ENCODE measurements at places on chromosomes 2 and 18. TPM values are rescaled to one million over a fixed set of nuclear protein-coding genes. Genes with fewer than 3 reads are reported as not detected.

- H3K27ac ChIP-seq, result no peak overlapping the region
- peaks cover 28% of the 10 kb centered on the region for H3K4me1 ChIP-seq
- no peaks in the 10 kb centered on the region for H3K27me3 ChIP-seq
Measured at GRCh38 chr2:128364441-128364911, 45.8 kb upstream of the HS6ST1 start.

Gene RETSAT
- polyA plus RNA-seq, result 49.7 TPM

GRCh38 chr2:202148515-202149154, 75.6 kb downstream of the KIAA2012 start:
- no peaks in the 10 kb centered on the region for H3K36me3 ChIP-seq
- no peaks in the 10 kb centered on the region for H3K27me3 ChIP-seq
- no peak for DNase-seq
- no peak overlapping the region for H3K27ac ChIP-seq
- no peak overlapping the region for H3K4me3 ChIP-seq

DNA sequence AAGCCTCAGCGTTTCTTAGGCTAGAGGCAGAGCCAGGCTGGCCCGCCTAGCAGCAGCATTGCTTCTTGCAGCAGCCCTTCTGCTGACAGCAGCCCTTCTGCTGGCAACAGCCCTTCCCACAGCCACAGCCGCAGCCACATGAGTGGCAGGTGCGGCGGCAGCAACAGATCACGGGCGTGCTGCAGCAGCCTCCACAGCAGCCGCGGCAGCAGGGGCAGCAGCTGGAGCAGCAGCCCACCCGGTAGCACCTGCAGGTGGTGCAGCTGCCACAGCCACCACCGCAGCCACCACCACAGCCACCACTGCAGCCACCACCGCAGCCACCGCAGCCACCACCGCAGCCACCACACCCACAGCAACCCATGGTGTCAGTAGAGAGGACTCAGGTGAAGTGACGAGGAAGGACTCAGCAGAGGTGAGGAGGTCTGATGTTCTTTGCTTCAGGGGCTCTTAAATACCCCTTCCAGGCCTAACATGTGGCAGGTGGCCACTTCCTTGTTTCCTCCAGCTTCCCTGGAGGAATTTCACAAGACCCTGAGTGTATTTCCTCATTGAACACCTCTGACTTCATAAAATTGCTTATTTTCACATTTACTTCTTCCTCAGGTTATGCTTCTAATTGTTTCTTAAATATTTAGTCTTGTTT, at the start of gene SCYGR6:
TSS of gene SCYGR6 (minus strand) at position 364 of the 646 bp plus-strand sequence. CDS start at position 364, 0 bp downstream.
- H3K4me1 ChIP-seq, result no peaks in the 10 kb centered on the region
- H3K36me3 ChIP-seq, result no peaks in the 10 kb centered on the region
- H3K4me3 ChIP-seq, result no peak within 1 kb of the TSS
- no peak for DNase-seq

Gene FBXO15
- 46.0 TPM for polyA plus RNA-seq

DNA sequence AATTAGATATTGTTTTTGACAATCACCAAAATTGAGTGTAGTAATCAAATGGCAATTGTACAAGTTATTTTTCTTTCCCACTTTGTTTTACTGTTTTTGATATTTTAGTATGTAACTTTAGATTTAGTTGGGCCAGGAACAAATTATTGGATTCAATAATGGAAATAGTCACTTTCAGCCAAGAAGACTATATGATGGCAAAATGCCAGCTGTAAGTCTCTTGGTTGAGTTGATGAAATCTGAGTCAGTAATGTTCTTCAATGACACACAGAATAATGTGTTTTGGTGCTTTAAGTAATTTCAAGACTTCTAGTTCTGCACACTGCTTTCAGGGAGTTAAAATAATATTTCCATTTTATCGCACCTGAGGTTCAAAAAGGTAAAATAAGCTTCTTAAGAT, 2022.0 kb upstream of the CELF4 start:
- H3K4me3 ChIP-seq, result no peak overlapping the region
- no peak for DNase-seq
- no peaks in the 10 kb centered on the region for H3K4me1 ChIP-seq
- H3K27me3 ChIP-seq, result no peaks in the 10 kb centered on the region

GRCh38 chr2:21123473-21124393, at the start of gene TDRD15:
Gene TDRD15, plus strand, starts transcription at chr2:21123968. Its CDS starts 13,500 bp downstream, at chr2:21137468.
- peak within 1 kb of the TSS; percentile 49 for H3K4me3 ChIP-seq
- no peaks in the 10 kb centered on the region for H3K4me1 ChIP-seq
- no peaks in the 10 kb centered on the region for H3K27me3 ChIP-seq
- peak; percentile 46 for DNase-seq

Gene GKN2
- not detected for polyA plus RNA-seq

Gene LGALSL
- polyA plus RNA-seq, result 11.3 TPM

Gene RNF144A
- polyA plus RNA-seq, result 8.9 TPM

- no peak overlapping the region for H3K4me3 ChIP-seq
- H3K27me3 ChIP-seq, result no peaks in the 10 kb centered on the region
- no peak overlapping the region for H3K27ac ChIP-seq
- no peaks in the 10 kb centered on the region for H3K36me3 ChIP-seq
Measured at GRCh38 chr18:49663899-49664890, 102.3 kb downstream of the LIPG start.

Gene UPP2
- polyA plus RNA-seq, result not detected

DNA sequence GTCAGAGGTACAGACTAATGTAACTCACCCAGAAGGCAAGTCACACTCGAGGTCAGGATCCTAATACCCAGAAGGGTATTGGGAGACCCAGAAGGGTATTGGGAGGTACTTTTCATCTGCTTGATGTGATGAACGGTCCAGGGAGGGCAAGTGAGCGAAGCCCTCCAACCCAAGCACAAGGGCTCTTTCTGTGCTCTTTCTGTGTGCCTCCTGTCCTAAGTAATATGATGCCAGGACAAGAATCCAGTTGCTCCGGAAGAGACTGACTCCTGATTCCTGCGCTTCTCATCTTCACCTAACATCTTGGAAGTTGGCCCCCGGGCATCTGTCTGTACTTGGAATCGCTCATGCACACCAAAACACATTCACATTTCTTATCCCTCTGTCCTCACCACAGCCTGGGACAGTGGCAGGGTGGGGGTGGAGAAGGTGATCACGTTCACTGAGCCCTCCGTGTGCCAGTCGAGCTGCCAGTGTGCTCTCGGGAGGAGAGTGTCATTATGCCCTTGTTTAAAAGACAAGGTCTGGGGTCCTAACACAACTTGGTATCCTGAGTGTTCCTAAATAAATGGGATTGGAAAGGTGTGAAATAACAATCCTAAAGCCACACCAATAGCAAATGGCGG, 17.1 kb downstream of the GYPC start:
- H3K4me3 ChIP-seq, result no peak overlapping the region
- no peaks in the 10 kb centered on the region for H3K4me1 ChIP-seq
- no peaks in the 10 kb centered on the region for H3K27me3 ChIP-seq
- DNase-seq, result no peak

Gene EPHA4
- polyA plus RNA-seq, result 47.4 TPM

- DNase-seq, result no peak
- H3K4me1 ChIP-seq, result no peaks in the 10 kb centered on the region
- H3K27me3 ChIP-seq, result no peaks in the 10 kb centered on the region
Measured at GRCh38 chr18:62660691-62661090, 54.6 kb upstream of the PHLPP1 start.

- no peaks in the 10 kb centered on the region for H3K27me3 ChIP-seq
- no peak overlapping the region for H3K4me3 ChIP-seq
- H3K36me3 ChIP-seq, result no peaks in the 10 kb centered on the region
- no peak for DNase-seq
- peaks cover 17% of the 10 kb centered on the region for H3K4me1 ChIP-seq
- no peak overlapping the region for H3K27ac ChIP-seq
Measured at GRCh38 chr2:54549430-54549829, 93.3 kb downstream of the SPTBN1 start.

DNA sequence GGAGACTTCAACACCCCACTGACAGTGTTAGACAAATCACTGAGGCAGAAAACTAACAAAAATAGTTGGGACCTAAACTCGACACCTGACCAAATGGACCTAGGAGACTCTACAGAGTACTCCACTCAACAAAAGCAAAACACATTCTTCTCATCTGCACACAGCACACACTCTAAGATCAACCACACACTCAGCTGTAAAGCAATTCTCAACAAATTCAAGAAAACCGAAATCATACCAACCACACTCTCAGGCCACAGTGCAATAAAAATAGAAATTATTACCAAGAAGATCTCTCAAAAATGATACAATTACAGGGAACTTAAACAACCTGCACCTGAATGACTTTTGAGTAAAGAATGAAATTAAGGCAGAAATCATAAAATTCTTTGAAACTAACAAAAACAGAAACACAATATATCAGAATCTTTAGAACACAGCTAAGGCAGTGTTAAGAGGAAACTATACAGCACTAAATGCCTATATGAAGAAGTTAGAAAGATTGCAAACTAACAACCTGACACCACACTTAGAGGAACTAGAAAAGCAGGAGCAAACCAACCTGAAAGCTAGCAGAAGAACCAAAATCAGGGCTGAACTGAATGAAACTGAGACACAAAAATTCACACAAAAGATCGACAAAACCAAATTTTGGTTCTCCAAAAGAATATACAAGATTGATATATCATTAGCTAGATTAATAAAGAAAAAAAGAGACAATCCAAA, 46.3 kb downstream of the RTTN start:
- no peak overlapping the region for H3K4me3 ChIP-seq
- DNase-seq, result no peak
- no peak overlapping the region for H3K27ac ChIP-seq

DNA sequence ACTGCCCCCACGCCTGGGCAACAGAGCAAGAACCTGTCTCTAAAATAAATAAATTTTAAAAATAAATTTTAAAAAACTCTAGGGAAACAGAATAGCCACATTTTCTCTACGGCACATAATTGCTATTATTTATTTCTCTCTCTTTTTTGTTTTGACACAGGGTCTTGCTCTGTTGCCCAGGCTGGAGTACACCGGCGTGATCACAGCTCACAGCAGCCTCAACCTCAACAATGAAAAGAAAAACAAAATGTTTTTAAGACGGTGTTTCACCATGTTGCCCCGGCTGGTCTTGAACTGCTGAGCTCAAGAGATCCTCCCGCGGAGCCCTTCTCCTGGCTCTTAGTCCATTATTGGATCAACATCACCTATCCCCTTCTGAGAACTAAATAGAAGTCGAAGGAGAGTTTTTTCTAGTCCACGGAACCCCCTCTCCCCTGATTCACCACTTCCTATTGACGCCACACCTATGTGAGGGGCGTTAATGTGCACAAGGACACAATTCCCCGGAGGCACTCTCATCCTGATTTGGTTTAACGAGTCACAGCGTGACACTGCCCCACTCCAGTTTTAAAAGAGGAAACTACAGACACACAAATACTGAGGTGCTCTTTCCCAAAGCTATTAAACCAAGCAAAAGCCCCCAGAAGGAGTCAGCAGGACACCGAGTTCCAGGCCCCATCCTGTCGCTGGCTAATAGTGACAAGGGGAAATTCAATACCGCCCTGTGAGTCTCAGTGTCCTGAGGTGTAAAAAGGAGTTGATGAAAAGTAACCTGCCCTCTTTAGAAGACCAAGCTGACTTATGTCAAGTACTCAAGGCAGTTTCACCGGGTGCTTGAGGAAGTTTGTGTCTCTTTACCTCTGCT, 1.1 kb downstream of the NPC1 start:
- no peak for DNase-seq
- H3K27me3 ChIP-seq, result no peaks in the 10 kb centered on the region
- peaks cover 21% of the 10 kb centered on the region for H3K4me1 ChIP-seq

- H3K27me3 ChIP-seq, result no peaks in the 10 kb centered on the region
- no peak overlapping the region for H3K27ac ChIP-seq
- H3K36me3 ChIP-seq, result no peaks in the 10 kb centered on the region
- H3K4me1 ChIP-seq, result peaks cover 30% of the 10 kb centered on the region
- no peak for DNase-seq
Measured at GRCh38 chr2:68432696-68433658, 34.1 kb downstream of the FBXO48 start.

DNA sequence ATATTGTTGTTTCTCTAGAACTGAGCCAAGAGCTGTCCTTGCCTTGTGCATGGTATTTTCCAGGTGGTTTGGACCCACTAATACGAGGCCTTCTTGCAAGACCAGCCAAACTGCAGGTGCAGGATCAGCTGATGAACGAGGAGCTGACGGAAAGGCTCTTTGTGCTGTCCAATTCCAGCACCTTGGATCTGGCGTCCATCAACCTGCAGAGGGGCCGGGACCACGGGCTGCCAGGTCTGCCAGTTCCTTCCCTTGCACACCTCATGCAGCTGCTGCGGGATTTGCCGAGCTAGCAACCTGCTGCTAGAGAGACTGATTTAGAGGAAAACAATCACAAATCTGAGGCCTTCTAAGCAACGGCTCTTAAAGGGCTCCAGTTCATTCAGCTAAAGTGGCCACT, 74.5 kb downstream of the TPO start:
- H3K36me3 ChIP-seq, result no peaks in the 10 kb centered on the region
- no peaks in the 10 kb centered on the region for H3K27me3 ChIP-seq
- no peak overlapping the region for H3K4me3 ChIP-seq
- H3K4me1 ChIP-seq, result no peaks in the 10 kb centered on the region
- H3K27ac ChIP-seq, result no peak overlapping the region
- DNase-seq, result no peak

- H3K4me3 ChIP-seq, result peak overlapping the region; percentile 88
- DNase-seq, result no peak
Measured at GRCh38 chr2:86441392-86441881, 266 bp downstream of the KDM3A start.

- peaks cover 16% of the 10 kb centered on the region for H3K4me1 ChIP-seq
- no peak overlapping the region for H3K27ac ChIP-seq
- no peaks in the 10 kb centered on the region for H3K27me3 ChIP-seq
- DNase-seq, result peak; percentile 67
- no peak overlapping the region for H3K4me3 ChIP-seq
Measured at GRCh38 chr2:233210843-233211547, 40.5 kb upstream of the ATG16L1 start.

DNA sequence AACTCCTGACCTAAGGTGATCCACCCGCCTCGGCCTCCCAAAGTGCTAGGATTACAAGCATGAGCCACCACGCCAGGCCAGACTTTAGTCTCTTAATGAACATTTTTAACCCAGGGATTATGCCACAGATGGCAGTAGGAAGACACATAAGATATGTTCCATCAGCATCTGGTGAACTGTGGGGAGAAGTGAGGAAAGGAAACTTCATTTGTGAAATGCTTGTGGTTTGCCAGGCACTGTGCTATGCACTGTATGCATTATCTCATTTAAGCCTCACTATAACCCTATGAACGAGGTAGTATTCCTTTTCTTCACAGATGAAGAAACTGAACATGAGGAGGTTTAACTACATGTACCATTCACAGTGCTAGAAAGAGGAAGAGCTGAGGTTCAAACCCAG, 29.3 kb downstream of the PTRHD1 start:
- no peaks in the 10 kb centered on the region for H3K36me3 ChIP-seq
- no peak for DNase-seq
- no peak overlapping the region for H3K4me3 ChIP-seq
- H3K4me1 ChIP-seq, result no peaks in the 10 kb centered on the region
- H3K27me3 ChIP-seq, result no peaks in the 10 kb centered on the region
